Common myeloid progenitor, CD34-positive (primary cell): ENCODE measurements at places on chromosomes 6 and 20.

DNA sequence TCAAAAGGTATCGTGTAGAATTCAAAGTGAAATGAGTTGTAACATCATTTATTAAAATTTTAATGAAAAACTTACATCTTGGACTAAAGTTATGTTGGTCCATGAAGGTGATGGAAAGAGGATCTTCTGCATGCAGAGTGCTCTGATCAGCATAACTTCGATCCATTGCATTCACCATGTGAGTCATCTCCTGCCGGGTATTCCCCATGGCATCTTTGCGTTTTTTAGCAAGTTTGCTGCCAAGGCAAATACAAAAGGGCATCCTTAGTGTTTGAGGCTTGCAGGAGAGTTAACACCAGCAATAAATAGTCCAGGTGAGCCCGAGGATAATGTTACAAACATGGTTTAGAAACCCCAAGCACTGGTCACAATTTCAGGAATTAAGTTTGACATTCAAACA lies 104.2 kb upstream of the THEMIS start:
- DNase-seq, result no peak

DNA sequence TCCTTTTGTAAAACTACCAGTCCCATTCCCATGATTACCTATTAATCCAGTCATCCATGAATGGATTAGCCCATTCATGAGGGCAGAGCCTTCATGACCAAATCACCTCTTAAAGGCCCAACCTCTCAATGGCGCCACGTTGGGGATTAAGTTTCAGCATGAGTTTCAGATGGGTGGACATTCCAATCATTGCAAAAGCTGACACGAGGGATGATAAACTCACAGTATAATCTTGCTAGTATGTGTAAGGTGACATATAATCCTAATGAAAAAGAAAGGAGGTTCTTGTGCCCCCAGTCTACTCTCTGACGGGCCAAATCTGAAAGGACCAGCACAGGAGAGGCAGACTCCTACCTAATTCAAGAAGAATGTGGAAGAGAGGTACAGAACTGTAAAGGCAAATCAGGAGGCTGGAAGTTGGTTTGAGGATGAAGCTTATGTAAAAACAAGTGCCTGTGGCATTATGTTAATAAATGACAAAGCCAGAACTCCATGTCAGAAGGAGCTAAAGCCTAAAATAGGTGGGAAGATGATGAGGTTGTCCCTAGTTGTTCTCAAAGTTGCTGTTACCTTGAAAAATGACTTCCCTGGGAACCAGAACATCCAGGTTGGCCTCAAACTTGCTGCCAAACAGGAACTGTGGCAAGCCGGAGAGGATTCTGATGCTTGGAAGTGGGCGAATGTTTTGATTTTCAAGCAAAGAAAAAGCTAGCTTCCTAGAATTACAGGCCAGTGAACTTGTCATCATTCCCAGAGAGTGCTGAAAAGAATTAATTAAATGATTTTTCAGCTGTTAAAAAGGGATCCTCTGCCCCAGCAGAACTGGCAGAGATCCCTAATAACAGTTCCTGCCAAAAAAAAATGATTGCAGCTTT lies 106.5 kb upstream of the TIAM2 start:
- DNase-seq, result no peak

DNA sequence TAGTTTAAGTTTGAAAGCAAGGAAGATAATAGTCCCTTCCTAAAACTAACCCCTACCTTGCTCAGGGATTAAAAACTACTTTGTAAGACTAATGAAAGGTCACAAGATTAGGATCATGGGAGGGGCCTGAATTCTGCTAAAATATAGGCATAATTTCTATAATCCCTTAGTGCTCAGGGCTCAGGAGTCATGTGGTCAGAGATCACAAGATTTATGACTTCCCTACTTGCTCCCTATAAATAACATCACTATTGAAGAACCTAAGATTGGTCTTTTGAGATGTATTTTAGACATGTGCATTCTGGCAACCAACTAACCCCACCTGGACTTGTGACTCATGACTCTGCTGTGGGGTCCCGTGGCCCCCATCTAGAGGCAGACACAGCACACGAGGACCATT lies 81.1 kb downstream of the STMND1 start:
- DNase-seq, result no peak

DNA sequence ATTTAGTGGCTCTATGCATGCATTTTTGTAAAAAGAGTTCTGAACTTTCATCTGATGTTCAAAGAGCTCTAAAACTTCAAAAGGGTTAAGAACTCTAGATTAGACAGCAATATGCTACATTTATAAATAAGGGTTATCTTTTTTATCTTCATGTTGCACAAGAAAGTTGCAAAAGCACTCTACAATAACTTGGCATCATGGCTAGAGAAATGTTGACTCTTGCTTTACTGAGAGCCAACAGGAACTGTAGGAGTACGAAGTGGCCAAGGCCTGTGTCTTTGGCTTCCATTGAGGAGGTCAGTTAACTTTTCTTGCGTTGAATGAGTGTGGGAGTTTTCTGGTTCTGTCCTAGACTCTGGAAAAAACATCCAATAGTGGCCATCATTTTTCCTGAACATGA lies 516.9 kb downstream of the TFAP2B start:
- DNase-seq, result no peak

DNA sequence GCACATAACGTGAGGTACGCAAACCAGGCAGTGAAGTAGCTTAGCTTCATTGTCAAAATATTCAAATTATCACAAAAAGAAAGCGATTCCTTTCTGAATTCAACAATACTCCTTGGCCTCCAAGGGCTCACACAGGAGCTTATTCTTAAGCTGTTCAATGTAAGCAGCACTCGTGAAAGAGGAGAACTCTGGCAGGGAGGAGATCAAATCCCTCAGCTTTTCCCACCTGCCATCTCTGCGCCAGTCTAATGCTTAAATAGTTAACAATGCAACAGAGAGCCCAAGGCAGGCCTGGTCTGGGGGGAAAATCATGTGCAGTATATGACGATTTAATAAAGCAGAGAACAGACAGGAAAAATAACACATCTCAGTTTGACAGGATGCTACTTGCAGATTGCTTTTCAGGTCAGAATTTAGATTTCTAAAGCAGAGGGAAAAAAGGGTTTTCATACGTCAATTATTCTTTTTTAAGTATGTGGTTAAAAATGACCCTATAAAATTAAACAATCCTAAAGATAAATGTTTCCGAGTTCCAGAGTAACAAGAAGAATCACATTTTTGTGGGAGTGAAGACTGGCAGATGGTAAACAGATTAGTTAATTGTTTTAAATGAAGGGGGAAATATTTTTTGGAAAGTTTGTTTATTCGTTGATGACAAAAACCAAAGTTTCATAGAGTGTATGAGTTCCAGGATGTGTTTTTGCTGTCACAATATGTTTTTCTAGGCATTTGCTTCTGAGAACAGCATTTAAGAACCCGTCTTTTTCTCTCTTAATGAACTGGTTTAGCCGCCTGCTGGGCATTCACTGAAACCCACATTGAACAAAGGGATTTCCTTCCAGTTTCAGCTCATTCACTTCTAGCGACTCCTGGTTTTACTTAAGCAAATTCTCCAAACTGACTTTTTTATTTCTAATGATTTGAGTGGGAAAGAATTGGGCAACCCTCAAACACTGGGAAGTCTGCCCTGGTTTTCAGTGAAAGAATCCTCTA lies 45.9 kb downstream of the PLAGL1 start:
- DNase-seq, result no peak

GRCh38 chr6:147509891-147510290 lies 1.4 kb downstream of the SAMD5 start:
- DNase-seq, result no peak
